GM12892 (cell line): ENCODE measurements at places on chromosomes 2 and 18.
A peak's percentile ranks its signal among the peaks of the same experiment; 100 is the strongest.

- no peak for DNase-seq
Observed at GRCh38 chr2:195532628-195533271, 124.3 kb upstream of the SLC39A10 start.

- DNase-seq, result no peak
Observed at GRCh38 chr2:39546937-39547336, 109.9 kb upstream of the MAP4K3 start.

DNA sequence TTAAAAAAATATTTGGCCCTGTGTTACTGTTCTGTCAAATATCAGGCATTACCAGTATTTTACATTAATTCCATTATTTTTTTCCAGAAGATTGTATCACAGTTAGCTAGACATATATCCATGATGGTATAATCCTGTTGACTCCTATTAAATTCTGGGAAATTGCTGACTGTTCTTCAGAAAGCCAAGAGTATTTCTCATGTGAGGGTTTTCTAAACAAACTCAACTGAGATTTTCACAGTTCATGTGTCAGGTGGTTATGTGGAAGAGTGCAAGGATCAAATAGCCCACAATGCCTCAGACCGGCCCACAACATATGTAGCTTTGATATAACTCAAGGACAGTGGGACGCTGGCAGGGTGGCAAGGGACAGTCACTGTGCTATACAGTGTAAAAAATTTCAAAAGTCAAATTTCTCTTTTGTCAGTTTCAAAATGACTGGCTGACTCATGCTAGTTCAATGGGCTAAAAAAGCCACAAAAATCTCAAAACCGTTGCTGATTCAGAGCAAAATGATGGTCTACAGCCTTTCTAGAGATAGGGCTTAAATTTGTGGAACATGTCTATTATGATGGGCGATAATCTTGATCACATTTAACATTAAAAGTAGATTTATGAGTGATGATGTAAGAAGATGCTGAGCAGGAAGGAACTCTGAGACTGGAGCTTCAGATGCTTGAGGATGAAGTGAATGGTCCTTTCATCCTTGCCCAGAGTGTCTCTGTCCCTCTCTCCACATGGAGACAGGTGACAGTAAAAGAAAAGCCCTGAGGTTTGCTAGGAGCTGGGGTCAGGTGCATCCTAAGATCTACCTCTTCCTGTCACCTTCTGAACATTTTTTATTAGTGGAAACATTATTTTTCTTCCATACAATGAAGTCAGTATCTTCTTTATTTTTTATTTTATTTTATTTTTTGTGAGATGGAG is 175.8 kb upstream of the PIEZO2 start:
- DNase-seq, result peak; percentile 16

DNA sequence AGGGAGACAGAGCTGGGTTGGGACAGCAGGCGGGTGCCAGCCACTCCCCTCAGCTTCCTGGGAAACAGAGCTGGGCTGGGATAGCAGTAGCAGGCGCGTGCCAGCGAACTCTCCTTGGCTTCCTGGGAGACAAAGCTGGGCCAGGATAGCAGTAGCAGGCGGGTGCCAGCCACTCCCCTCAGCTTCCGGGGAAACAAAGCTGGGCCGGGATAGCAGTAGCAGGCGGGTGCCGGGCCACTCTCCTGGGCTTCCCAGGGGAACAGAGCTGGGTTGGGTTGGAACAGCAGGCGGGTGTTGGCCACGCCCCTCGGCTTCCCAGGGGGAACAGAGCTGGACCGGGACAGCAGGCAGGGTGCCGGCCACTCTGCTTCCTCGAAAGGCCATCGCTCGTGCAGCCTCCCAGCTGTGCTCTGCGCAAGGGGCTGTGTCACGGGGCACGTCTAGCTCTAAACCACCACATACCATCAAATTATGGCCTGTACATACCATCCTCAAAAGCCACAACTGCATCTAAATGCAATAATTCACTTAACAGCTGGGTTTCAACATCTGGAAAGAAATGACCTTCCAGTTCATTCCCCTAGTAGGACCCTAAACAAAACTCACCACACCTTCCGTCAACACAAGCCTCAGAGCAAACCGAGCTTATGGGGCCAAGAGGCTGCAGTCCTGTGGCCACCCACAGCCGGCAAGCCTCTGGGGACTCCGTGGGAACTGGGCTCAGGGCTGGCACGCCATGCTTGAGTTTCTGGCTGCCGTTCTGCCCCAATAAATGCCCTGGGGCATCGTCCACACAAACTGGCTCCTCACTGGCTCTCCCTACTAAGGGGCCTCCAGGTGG is 228.3 kb downstream of the TWIST2 start:
- no peak for DNase-seq

DNA sequence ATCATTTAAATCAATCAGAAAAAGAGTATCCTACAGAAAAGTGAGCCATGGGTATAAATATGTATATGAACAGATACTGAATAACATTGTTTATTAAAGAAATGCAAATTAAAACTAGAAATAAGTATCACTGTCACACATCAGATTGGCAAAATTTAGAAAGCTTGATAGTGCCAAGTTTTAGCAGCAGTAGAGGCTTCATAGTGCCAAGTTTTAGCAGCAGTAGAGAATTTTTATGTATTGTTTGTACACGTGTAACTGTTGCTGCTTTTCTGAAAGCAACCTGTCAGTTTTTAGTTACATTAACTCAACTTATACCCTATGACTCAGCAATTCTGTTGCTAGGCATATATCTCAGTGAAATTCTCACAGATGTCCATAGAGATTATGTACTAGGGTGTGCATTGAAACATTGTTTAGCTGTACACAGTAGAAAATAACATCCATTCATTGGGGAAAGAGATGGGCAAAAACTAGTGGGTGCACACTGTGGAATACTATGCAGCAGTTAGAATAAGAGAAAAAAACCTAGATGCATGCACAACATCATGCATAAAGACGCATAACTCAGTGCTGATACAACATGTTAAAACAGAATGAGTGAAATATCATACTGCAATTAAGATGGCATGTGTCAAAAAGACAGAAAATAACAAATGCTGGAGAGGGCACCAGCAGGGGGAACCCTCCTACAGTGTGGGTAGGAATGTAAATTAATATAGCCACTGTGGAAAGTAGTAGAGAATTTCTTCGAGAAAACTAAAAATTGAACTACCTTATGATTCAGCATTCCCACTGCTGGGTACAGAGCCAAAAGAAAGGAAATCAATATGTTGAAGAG is 294.5 kb upstream of the NT5C1B start:
- no peak for DNase-seq

DNA sequence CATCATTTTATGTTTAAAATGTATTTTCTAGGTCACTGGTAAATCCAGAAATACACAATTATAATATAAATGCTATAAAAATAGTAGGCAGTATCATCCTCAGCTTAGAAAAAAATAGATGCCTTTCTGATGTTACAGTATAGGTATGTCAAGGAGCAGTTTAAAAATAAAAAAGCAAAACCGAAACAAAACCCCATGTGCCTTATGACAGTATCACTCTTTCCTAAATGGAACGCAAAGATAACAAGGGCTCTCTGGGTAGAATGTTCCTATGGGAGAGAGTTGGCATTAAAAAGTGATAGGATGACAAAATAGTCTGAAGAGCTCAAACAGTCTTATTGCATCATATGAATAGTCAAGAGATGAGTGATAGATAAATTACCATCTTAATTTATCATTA is 172.1 kb downstream of the DSC3 start:
- no peak for DNase-seq
